Peyer's patch (tissue), 4 donors: ENCODE measurements at places on chromosomes 11 and 22. TPM values are rescaled to one million over a fixed set of nuclear protein-coding genes. Genes with fewer than 3 reads are reported as not detected.

AMOTL1 gene
- 8.2 TPM for total RNA-seq

TPCN2 gene
- 42.5 TPM for total RNA-seq

SOX10 gene
- total RNA-seq, result not detected

ENTHD1 gene
- total RNA-seq, result not detected

PAX6 gene
- total RNA-seq, result 5.1 TPM
